Activated T-helper 9 cell treated with anti-CD3 and anti-CD28 coated beads, Interleukin-2, amount 50 U/mL, for 16 hours (primary cell): ENCODE measurements at places on chromosomes 16 and 17.

DNA sequence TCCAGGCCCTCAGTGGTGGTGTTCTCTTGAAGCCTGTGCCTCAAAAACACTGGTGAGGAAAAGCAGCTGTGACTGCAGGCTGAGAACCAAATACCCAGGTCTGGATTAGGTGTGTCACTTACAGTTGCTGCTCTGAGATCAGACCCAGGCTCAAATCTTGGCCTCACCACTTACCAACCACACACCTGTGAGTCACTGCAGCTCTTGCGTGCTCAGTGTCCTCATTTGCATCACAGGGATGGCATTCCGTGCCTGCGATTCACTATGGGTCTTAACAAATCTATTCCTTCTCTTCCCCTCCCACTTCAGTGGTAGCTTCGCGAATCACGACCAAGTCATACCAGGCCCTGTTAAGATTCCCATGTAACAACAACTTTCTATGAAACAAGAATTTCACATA lies 233.4 kb upstream of the HSBP1 start:
- DNase-seq, result no peak

DNA sequence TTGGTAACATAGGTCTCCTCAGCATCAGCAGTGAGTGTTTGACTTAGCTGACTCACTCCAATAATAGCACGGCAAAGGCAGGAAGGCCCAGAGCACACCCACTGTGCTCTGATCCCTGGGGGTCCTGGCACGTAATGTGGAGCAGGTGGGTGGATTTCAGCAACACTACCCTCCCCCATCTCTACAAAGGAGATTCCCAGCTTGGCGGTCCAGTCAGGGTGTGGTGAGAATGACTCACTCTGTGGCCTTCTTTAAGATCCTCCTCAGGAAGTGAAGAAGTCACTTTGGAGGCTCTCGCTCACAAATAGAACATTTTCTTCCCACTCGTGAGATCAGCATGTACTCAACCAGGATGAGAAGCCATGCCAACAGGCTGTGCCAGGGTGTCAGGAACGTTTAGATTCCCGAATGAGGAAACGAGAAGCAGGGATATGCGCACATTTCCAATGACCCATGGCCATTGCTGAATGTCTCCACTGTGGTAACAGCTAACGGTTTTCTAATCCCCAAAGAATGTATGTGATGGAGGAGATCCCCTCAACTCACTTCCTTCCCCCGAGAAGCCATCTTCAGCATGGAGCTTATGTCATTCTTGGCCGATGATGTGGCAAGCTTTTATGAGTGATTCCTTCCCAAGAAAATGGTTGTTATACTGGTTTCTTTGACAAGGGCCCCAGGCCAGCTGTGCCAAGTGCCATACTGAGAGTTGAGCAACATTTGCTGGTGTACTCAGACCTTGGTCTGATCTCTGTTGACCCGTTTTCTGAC lies 365.2 kb downstream of the C16orf95 start:
- no peak for DNase-seq

DNA sequence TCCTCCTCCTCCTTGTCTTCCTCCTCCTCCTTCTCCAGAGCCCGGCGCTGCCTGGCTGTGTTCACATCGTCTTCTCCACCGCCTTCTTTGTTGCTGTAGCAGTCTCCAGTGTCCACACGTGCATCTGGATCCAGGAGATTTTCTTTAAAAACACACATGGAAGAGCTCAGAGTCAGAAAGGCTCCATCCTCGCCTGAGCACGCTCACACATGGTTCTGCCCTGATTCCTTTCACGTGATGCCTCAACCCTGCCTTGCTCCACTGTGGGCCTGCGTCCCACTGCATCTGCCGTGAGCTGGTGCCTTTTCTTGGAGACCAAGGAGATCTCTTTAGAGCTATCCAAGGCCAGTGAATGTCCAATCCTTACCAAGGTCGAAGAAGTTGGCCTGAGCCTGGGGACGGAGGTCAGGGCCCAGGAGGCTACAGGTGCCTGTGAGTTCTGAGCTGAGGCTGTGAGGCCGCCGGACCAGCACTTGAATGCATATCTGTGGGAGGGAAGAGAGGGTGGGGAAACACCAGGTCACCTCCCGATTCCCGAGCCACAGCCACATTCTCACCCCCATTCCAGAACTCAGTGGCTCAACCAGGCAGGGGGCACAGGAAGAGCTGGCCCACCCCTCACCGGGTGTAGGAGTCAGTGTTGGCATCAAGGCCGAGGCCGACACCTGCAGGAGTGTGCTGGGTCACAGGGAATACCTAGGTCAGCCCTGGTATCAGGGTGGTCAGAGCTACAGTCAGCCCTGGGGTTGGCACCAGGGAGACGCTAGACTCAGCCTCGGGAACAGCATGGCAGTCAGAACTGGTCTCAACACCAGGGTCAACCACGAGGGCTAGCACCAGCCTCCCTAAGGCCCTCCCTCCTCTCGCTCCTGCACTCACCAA lies 37.6 kb downstream of the HASPIN start:
- DNase-seq, result no peak

DNA sequence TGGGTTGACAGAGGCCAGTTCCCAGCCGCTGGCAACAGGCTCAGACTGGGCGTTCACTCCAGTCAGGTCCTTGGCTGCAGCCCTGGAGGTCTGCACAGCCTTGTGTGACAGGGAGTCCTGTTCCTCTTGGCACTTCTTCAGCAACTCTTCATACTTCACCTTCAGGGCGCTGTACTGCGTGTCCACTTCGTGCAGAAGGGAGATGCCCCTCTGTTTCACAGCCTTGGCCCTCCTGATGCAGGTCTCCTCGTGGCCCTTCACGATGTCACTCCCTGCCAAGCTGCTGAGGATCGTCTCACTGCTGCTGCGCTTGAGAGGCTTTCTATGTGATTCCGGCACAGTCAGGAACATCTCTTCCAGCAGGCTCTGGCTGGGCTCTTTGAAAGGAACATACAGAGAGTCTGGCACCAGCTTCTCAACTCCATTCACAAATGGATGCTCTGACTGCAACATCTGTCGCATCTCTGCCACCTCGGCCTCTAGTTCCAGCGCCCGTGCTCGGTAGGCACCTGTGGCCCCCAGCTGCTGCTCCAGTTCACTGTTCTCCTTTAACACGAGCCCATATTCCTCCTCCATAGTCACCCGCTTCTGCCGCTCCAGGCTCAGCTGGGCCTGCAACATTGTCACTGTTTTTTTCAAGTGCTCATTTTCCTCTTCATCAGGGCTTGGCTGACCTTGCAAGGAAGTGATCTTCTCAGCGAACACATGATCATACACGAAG lies 27.2 kb downstream of the CDR2 start:
- no peak for DNase-seq

GRCh38 chr17:48236681-48237134 lies 129.1 kb downstream of the SNX11 start:
- DNase-seq, result no peak

- DNase-seq, result no peak
These were observed 131.7 kb downstream of the TMEM114 start for GRCh38 chr16:8458481-8459046.

DNA sequence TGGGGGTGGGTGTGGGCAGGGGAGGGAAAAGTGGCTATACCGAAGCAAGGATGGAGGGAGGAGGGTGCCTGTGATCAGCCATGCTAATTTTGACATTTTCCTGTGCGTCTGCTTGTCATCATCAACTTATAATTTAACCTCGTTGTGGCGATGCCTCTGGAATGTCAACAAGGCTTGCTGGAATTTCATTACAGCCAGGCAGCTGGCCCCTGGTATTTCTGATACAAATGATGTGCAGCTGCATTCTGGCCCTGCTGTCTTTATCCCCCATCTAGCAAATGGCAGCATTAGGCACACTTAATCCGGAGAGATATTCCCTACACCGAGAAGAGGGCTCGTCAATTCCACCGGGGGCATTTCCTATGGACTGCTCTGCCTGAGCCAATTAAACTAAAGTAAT lies 278.3 kb upstream of the CCL2 start:
- no peak for DNase-seq

GRCh38 chr17:3026125-3026855 lies 37.1 kb downstream of the OR1D5 start:
- no peak for DNase-seq
